ENCODE measurements at places on chromosomes 3 and 15.

DNA sequence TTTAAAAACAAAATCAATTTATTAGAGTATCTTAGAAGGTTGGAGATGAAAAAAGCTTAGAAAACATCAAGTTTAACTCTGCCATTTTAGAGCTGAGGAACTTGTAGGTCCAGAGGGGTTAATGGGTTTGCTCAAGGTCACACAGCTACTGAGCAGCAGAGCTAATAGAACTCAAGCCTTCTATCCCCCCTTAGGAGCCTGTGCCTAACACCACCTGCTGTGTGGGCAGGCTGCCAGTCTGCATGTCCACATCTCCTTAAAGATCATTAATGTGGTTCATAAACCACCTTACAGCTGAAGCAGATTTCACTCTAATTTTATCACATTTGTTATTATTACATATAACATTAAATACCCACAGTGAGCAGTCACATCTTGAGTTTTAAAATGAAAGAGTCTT lies 14.1 kb upstream of the SLC35G2 start:
- no peak for DNase-seq

DNA sequence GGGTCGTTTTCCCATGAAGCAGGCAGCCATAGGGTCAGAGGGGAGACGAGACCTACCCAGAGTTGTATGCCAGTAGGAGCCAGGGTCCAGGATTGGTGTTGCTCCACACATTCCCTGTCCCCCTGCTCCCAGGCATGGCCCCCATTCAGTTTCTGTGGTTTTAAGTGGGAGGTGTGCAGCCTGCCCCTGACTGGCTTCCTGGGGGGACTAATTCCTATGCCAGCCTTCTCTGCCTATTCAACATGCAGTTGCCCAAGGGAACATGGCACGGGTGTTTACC lies 126.3 kb downstream of the EEFSEC start:
- no peak for DNase-seq

- DNase-seq, result no peak
These were observed 580 bp upstream of the RUBCN start for GRCh38 chr3:197737319-197737649.

GRCh38 chr3:99708207-99708745 lies 69.9 kb downstream of the COL8A1 start:
- DNase-seq, result no peak

DNA sequence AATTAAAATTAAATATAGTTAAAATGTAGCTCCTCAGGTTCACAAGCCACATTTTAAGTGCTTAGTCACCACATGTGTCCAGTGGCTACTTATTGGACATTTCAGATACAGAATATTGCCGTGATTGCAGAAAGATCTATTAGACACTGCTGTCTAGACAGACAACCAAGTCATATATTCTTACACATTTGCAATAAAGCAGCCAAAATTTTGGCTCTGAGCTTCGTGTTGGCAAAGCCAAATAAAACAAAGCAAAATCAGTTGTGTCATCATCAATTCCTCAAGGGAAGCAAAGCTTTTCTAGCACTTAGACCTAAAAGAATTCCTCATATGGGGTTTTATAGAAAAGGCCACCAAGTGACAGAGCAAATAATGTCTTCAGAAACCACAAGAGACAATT lies 193.1 kb upstream of the LPP start:
- no peak for DNase-seq
